Esophagus mucosa (tissue), 1 donor: ENCODE measurements at places on chromosomes 7 and 10. TPM values are rescaled to one million over a fixed set of nuclear protein-coding genes. Genes with fewer than 3 reads are reported as not detected.
A peak's percentile ranks its signal among the peaks of the same experiment; 100 is the strongest.

Gene PYROXD2
- total RNA-seq: 1.5 TPM

Gene SAMD9L
- 4.6 TPM for total RNA-seq

GRCh38 chr10:42939237-42939636 is 137.6 kb upstream of the RET start:
- no peak for ATAC-seq

- ATAC-seq: no peak
These were observed 201.0 kb upstream of the IMMP2L start for GRCh38 chr7:111763221-111763801.

- no peak for ATAC-seq
These were observed 87.5 kb downstream of the PARD3 start for GRCh38 chr10:34727595-34728033.

Gene ANXA8
- total RNA-seq: 203 TPM

DNA sequence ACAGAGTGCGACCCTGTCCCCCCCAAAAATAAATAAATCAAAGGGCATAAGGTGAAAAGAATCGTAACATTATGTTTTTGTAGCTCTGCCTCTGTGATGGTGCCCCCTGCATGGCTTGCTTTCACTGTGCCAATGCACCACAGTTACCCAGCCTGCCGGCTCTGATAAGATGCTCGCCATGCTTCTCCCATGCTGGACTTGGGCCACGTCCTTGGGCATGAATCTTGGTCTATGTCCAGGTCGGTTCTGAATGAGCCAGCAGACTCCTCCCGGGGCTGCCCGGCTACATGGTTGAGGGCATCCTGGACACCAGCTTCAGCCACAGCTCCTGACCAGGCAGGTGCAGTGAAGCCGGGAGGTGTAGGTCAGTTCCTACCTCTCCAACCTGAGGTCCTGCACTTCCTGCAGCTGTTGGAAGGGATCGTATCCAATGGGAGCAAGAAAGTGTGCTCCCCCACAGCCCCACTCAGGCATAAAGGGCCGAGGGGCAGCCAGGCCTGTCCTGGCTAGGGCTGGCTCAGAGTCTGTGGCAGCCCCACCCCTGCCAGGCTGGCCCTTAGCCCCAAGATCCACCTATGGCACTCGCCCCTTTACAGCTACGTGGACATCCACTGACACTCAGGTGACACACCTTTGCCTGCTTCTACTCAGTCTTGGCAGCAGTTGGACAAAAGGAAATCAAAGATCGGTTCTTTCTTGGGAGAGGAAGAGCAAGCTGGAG is 34.1 kb downstream of the CHST3 start:
- peak; percentile 60 for ATAC-seq

- ATAC-seq: no peak
These were observed 107.5 kb upstream of the DNAJB12 start for GRCh38 chr10:72462261-72462660.

Gene ASB4
- total RNA-seq: not detected

Gene TMEM225B
- total RNA-seq: 1.00 TPM

DNA sequence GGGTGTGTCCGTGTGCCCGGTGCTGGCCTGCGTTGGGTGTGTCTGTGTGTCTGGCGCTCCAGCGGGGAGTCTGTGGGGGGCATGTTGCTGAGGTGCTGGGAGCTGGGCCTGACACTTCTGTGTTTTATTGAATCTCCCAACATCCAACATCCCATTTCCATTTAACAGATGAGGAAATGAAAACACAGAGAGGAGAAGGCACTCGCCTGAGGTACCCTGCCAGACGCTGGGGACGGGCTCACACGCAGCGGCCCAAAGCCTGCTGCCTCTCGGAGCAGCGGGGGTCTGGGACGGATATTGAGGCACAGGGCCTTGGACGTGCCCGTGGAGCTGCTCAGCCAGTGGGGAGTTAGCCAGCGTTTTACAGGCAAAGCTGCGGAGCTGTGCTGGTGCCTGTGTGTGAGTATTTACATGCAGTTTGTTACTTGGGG is 133.9 kb downstream of the DNAJB6 start:
- ATAC-seq: no peak

GRCh38 chr7:50426280-50427045 is 23.7 kb downstream of the FIGNL1 start:
- no peak for ATAC-seq

Gene JCAD
- 2.3 TPM for total RNA-seq

DNA sequence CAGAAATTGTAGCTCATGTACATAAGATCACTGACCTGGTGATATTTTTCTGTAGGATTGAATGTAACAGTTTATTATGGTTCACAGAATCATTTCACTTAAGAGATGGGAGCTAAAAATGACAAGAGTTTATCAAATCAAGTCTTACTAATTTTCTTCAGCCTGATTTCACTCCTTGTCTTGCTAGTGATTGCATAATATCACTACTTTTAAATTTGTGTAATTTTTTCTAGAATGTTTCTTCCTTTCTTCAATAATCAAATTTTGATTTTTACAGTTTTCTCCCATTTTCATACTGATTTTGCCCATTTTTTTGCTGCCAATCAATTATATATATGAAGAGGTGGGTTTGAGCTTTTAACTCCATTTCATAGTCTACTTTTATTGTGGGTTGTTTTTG is 68.8 kb upstream of the TMEM140 start:
- ATAC-seq: no peak

GRCh38 chr10:79434821-79435251 is 10.6 kb downstream of the ZCCHC24 start:
- no peak for ATAC-seq

DNA sequence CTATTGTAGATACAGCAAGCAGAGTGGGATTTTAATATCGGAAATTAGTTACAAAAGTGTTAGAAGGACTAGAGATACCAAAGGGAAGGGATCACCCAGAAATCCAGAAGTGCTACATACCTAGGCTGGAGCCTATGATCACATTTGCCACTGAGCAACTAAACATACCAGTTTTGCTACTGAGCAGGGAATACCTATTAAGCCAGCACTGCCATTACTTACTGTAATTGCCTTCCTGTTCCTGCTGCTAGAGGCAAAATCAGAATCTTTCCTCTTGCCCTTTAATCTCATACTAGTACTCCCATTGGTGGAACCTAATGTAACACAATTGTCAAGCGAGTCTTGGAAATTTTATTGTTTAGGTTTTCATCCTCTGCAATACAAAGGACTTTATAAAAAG is 121.7 kb downstream of the ATRNL1 start:
- peak; percentile 64 for ATAC-seq

GRCh38 chr7:20793694-20794394 is 7.2 kb upstream of the SP8 start:
- no peak for ATAC-seq

Gene ST7
- 8.2 TPM for total RNA-seq

Gene AEBP1
- total RNA-seq: 6.7 TPM

DNA sequence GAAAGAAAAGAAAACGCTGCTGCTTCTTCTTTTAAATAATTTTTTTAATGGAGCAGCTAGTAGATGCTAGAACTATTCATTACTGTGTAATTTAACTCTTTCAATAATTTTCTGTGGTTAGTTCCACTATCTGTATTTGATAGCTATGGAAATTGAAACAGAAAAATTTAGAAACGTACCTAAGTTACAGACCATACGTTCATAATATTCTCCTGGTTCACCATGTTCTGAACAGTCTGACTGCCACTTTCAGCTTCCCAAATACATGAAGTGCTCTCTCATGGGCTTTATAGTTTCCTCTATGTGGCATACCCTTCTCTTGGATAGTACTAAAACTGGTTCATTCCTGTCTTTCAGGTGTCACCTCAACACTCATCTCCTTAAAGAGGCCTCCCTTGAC is 508.0 kb downstream of the MDFIC start:
- ATAC-seq: no peak

Gene PAPSS2
- total RNA-seq: 10.4 TPM

DNA sequence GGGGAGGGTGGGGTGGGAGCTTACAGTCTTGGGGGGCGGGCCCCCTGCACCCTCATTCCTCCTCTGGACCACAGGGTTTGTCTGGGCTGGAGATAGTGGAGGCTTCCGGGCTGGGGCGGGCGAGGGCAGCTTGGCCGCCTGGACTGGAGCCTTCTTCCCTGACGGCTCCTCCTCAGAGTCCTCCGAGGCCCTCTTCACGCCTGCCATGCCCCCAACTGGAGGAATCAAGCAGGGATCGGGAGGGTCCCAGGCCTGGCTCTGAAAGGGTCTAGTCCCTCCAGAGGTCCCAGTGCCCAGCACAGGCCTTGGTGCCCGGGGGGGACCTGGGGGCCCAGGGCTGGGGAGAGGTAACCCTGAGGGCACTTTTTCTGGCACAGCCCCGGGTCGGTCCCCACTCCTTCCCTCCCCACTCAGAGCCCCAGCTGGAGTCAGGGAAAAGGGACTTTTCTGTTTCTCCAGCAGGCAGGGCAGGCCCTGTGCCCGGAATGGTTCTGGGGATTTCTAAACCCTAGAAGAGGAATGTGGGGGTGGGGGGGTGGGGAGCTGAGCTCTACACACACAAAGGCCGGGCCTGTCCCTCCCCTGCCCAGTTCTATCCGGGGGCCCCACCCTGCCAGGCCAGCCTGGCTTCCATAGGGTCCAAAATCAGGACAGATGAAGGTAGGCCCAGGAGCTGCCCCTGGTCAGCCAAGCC is 11.6 kb downstream of the MICALL2 start:
- ATAC-seq: no peak

DNA sequence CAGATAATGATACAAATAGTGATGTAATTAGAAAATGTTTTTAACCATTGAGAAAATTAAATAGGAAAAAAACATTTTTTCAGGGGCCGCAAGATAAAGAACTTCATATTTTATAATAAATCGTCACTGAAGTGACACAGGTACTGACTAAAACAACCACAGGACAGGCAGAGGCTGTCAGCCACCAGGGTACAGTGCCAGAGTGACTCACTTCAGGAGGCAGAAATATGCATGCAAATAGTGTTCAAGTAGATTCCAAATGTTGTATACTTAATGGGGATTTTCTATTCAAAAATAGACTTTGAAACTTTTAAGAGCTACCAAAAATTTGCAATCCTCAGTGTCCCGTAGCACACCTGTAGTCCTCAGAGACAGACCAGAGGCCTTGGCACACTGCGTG is 68.6 kb downstream of the FRMPD2 start:
- ATAC-seq: no peak

Gene UPK3BL1
- 304 TPM for total RNA-seq

DNA sequence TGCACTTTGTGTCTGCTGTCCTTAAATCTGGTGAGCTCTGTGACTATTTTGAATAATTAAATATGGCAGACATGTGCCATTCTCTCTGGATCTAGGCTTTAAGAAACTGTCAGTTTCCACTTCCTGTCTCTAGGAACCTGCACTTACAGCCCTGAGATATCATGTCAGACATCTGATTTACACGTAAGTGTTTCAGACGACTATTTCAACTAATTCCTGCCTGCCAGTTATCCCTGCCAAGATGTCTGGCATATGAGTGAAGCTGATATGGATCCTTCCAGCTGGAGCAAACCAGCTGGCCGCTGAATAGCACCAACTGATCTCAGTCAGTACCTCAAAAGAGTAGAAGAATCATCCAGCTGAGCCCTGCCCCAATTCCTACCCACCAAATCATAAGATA is 362.2 kb upstream of the SMIM30 start:
- ATAC-seq: no peak

DNA sequence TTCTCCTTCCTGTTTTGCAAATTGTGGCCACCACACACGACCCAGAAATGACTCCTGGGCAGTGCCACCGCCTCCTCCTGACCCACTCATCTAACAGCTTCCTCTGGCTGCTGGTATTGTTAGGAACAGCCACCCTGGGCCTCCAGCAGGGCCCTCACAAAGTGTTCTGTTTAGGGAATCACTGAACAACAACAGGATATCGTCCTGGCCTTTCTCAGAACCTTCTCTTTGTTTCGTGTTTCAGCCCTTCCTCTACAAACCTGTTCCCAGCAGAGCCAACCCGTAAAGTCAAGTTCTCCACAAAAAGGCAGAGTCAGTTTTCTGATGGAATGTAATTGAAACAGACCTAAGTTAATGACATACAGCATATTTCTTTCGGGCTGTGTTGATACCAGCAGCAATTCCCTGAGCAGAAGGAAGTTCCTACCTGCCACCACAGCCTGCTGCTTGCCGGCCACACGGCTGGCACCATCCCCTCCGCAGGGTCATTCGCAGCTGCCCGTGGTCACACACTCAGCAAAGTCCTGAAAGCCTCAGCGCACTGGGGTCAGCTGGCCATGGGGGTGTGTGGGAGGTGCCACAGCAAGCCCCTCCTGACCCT is 91.7 kb upstream of the PITRM1 start:
- ATAC-seq: no peak

DNA sequence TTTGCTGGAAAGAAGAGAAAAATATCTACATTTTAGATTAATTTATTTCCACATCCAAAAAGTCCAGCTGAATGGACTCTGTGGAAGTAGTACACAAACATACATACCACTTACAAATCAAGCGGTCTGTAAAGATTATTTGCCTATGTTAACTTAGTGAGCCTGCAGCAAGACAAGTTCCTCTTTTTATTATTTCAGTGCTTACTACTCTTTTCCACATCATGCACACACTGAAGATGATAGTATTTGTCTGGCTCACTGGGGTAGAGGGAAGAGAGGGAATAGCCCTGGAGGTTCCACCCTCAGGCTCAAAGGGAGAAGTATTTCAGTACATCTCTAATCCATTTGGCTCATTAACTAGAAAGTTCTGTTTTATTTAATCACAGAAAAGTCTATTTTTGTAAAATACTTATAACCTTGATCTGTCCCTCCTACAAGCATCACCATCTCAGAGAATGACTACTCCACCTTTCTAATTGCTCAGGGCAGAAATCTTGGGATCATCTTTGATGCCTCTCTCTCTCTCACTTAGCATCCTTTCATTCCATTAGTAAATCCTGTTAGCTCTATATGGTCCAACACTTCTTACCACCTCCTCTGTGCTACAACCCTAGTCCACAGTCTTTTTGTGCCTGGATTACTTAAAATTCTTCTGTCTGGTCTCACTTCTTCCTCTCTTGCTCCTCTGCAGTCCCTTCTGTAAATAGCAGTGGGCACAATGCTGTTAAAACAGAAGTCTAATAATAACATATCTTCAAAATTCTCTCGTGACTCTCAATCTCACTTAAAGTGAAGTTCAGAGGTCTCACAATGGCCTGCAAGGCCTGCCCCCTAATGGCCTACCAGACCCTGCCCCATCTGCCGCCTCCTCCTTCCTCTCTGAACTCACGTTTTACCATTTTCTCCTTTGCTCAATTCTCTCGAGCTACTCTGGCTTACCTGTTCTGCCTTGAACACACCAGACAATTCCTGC is 64.3 kb upstream of the CCDC6 start:
- ATAC-seq: no peak

DNA sequence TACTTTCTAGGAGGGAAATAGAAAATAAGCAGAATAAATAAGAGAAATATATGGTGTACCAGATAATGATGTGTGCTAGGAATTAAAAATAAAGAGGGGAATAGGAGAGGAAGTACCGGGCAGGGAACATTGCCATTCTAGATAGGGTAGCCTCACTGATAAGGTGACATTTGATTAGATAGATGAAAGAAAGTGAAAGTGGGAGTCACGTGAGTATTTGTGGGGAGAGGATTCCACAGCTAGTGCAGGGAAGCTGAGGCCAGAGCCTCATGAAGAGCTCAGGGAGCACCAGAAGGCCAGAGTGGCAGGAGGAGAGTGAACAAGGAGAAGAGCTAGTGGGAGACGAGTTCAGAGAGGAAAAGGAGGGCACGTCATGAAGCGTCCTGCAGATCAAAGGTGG is 49.1 kb downstream of the CDHR3 start:
- no peak for ATAC-seq

Gene SORBS1
- 23.2 TPM for total RNA-seq

Gene BAMBI
- total RNA-seq: 6.5 TPM
